Caki2 (cell line): ENCODE measurements at places on chromosomes 13 and 19. TPM values are rescaled to one million over a fixed set of nuclear protein-coding genes. Genes with fewer than 3 reads are reported as not detected.

The ZNF805 gene
- total RNA-seq: 9.0 and 10.2 TPM in 2 replicates

The KISS1R gene
- total RNA-seq: not detected in 2 replicates

The TNFAIP8L1 gene
- total RNA-seq: 8.0 and 10.0 TPM in 2 replicates

The ZNF222 gene
- 8.2 and 9.8 TPM in 2 replicates for total RNA-seq

The VAV1 gene
- total RNA-seq: 5.3 and 6.8 TPM in 2 replicates

The ZNF112 gene
- total RNA-seq: 2.0 and 3.2 TPM in 2 replicates

The SYNE4 gene
- 1.4 TPM in 1 of 2 replicates, not detected in the other for total RNA-seq

The ODAD3 gene
- 1.1 and 2.6 TPM in 2 replicates for total RNA-seq

The TMEM150B gene
- 0.61 and 1.3 TPM in 2 replicates for total RNA-seq
